Left ventricle myocardium inferior (tissue), 1 donor: ENCODE measurements at places on chromosomes 13 and 19. TPM values are rescaled to one million over a fixed set of nuclear protein-coding genes. Genes with fewer than 3 reads are reported as not detected.

Gene FREM2
- not detected for total RNA-seq

Gene CLDND2
- 1.5 TPM for total RNA-seq

Gene PIP5K1C
- total RNA-seq: 31.6 TPM

Gene GARIN5A
- total RNA-seq: 1.3 TPM

Gene CGB1
- not detected for total RNA-seq

GRCh38 chr19:49149652-49150105 is 5.5 kb downstream of the HRC start:
- DNase-seq: peak; percentile 61

DNA sequence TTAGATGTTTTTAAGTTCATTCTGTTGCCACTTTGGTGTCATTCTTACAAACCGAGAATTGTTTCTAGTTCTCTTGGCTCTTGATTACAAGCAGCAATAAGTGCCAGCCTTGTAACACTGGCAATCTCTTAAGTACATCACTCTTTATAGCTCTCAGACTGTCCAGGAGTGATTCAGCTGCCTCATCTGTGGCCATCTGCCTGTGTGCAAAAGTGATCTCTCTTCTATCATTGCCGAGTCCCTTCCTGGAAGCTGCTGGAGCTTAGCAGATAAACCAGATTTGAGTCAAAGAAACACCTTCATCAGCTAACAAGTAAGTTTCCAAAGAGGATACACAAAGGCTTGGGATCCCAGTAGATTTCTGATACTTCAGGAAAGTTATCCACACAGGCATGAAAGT is 23.2 kb downstream of the STOML3 start:
- no peak for DNase-seq

DNA sequence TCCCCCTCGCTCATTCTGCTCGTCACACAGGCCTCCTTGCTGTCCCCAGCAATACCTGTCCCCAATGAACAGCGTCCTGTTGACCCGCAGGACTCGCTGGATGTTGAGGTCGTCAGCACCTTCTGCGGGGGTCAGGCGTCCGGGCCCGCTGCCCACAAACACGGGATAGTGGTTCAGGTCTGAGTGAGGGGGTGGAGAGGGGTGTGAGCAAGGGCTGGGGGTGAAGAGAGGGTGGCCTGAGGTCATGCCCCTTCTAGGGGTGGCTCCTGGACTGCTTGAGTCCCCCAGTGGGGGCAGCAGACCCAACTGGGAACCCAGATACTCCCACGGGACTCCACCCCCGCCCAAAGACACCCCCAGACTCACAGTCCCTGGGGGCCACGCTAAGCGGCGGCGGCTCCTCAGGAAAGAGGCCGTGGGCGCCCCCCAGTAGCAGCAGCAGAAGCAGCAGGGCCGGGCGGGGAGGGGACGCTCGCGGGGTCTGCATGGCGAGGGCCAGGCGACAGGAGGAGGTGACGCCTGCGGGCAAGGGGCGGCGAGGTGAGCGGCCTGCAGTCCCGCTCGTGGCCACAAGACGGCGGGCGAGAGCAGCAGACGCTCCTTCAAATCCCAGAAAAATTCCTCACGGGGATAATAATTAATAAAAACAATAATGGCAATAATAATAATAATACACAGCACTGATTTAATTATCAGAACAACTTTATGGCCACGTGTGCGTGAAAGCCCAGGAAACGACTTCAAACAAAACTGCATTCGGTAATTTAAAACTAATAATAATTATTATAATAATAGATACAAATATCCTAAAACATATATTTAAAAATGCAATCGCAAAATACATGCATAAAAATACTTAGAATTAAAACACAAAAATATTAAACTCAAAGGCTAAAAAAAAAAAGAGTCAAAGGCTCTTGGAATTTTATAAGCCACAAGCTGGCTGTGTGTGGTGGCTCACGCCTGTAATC is 1.2 kb downstream of the SEMA6B start:
- no peak for DNase-seq

- no peak for DNase-seq
Observed at GRCh38 chr13:97724450-97724849, 229.0 kb upstream of the IPO5 start.

GRCh38 chr13:28220166-28220565 is 81.8 kb downstream of the PAN3 start:
- DNase-seq: no peak

DNA sequence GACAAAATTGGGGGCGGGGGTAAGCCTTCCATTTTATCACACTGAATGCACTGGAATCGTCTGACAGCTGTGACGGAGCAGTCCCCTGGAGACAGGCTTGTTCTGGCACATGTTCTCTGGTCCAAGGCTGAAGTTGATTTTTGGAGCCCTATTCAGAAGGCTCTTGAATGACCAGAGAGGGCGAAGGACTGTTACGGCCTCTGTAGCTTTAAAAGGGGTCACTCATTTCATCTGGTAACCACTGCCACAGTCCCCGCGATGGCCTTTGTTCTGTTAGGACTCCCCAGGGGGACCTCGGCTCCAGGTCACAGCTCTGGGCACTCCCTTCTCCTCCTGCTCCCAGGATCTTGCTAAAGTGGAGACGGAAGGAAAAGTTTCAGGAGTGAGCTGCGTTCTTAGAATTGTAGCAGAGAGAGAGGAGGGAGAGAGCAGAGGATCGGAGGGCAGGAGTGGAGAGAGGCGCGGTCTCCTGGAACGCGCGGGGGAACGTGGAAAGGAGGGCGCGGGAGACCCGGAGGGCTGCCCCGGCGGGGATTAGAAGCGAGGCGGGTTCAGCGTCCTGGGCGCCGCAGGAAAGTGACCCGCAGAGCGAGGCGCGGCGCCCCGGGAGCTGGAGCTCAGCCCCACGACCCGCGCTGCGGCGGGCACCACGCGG is 134.3 kb upstream of the MYO16 start:
- no peak for DNase-seq

DNA sequence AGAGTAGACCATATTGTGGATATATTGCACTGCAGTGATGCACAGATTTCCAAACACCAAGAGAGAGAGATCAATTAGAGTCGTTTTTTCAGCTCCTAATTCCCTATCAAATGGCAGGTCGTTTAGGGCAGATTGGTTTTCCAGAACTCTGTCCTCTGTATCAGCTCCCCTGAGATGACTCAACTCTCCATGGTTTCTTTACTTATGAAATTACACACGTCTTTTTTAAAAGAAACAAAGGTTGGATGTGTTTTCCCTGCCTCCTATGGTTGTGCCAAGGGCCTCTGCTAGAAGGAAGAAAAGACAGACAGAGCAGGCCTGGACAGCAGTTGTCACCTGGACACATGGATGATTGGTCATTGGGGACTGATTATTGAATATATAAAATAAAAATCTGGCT is 478.1 kb upstream of the NBEA start:
- no peak for DNase-seq

DNA sequence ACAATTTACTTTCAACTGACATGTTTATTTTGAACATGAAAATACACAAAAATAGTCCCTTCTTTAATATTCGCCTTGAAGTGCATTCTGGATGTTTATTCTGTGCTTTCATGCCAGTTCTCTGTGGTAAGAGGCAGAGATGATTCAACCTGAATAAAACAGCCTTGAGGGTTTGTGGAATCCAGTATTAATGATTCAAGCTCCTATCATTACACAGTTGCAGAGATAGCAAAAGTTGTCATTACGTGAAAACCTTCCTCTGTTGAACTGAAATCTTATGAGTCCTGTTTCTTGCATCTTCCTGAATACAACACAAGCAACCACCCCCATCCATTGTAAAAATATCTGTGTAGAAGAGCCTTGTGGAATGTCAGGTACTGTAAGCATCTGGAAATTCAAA is 142.3 kb upstream of the HTR2A start:
- no peak for DNase-seq

DNA sequence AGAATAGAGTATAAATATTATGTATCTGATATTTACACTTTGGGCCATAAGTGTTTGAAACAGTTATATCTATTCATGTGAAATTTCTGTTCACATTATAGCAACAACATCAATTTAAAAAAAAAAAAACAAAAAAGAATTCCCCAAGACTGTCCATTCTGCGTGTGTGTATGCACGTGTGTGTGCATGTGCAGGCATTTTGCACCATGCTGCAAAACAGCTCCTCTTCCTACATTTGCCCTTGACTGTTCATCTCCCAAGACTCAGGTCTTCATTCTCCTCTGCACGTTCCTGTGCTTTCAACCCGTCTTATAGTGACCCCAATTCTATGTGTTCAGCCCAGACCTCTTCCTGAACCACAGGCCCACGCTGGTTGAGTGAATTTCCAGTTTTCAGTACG is 149.4 kb downstream of the SHISA2 start:
- no peak for DNase-seq

DNA sequence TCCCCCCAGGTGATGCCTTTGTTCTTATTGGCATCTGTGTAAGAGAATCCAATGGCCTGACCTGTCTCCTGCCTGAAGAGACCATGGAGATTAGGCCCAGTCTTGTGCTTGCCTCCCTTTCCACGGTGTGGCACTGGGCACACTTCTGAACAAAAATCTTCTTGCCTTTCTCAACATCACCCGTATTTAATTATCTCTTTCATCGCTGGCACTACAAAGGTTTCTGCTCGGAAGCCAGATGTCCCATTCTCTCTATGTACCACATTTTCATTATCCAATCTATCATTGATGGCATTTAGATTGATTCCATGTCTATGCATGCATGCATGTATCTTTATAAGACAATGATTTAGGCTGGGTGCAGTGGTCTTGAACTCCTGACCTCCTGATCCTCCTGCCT is 74.3 kb downstream of the SLC25A15 start:
- no peak for DNase-seq

GRCh38 chr19:17054746-17055145 is 20.5 kb downstream of the HAUS8 start:
- no peak for DNase-seq

GRCh38 chr19:35517342-35517741 is 3.9 kb upstream of the DMKN start:
- DNase-seq: no peak

DNA sequence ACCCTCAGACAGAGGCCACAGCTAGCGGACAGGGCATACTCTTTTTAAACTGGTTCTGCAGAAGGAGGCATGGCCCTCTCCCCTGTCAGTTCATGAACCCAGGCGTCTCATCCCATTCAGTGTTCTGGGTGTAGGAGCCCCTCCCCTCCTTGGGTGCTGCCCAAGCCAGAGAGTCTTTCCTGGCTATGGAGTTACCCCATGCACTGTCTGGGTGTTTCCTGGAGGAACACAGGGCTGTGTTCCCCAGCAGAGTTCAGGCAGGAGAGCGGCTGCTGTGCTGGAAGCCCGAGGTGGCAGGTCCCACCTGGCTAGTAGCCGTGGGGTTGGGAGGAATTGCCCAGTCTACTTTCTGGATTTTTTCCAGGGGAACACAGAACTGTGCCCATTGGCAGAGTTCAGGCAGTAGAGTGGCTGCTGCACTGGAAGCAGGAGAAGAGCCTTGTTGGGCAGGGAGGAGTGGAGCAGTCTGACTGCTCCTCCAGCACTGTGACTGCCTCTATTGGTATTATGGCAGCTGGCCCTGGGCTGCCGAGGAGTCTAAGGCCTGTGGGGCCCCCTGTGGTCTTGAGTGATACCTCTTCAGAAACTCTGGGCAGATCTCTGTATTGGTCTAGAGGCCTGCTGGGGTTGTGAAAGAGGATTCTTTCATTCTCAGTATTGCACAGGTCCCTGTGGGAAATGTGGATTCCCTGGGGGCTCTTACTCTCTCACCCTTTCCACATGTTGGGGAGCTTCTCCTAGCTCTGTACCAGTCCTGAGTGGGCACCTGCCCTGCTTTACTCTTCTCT is 168.3 kb downstream of the PCDH20 start:
- DNase-seq: no peak

- no peak for DNase-seq
Observed at GRCh38 chr13:36776175-36776574, 42.8 kb upstream of the RFXAP start.

DNA sequence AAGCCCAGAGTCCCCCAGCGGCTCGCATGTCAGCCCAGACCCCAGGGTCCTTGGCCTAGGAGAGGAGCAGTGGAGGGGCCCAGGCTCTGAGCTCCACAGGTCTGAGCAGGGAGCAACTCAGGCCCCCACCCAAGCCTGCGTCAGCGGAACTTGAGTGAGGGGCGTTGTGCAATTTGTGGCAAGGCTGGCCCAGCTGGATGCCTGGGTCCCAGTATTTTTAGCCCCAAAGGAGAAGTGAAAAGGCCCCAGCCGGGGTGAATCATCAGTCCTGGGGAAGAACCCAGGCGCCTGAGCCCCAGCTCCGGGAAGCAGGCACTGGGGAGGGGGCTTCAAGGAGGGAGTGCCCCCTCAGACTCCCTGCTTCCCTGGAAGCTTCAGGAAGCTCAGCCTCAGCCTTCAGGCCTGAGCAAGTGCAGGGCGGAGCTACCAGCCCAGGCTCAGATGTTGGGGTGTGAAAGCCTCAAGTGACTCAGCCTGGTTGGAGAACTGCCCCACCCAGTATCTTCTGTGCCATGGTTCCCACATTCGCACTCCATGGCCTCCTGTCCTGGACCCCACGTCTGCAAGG is 7.2 kb downstream of the MED29 start:
- peak; percentile 77 for DNase-seq
